NCI-H1417 (cell line): ENCODE measurements at places on chromosomes 4 and X.

DNA sequence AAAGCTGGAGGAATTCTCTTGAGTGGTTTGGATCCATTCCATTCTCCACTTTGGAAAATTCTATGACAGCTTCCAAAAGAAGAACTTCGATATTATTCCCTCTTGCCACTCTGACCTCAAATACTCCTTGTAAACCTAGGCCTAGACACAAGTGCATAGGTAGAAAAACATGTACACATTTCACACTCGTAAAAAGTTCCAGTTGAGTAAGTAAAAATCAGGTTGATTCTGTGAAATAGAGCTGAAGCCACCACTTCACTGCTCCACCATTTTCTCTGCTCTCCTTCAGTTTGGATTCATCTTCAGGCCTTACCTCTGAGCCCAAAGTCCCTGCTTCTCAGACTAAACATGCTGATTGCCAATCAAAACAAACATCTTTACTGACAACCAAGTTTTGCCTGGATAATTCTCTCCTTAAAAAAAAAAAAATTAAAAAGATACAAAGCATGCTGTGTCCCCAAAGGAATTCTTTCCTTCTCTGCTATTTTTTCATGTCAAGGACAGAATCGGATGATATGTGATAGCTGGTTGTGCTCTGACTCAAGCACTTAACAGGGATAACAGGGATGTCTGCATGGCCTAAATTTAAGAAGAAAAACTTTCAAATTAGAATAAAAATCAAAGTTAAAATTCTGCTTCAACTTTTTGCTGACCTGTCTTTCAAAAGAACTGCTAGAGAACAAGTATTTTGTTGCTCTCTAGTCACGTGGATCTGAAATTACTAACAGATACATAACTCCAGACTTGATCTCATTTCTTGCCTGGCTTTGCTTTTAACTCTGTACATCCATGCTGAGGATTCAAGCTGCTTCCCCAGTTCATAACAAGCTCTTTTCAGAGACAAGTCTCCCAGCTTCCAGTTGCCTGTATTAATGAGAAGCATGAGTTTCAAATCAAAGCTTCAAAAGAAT is 420.9 kb upstream of the INTU start:
- no peak for DNase-seq

DNA sequence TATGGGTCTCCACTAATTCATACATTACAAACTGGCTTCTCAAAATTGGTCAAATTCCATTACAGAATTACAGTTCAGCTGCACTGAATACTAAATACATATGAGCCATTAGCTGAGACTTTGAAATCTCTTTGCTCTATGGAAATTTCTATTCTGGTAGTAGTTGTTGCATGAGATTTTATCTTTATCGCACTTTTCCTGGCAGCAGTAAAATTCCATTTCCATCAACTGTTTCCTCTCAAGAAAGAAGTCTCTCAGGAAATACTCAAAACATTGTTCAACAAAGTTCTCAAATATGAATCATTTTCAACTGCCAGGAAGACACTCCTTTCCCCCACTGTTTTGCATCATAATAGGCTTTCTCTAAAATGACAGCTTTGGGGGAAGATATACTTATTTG is 51.3 kb downstream of the ATP11C start:
- DNase-seq = no peak

GRCh38 chr4:83771113-83771705 is 235.3 kb downstream of the GPAT3 start:
- DNase-seq = peak; percentile 27

- DNase-seq = no peak
Measured at GRCh38 chr4:39998659-39999345, 21.1 kb upstream of the PDS5A start.

GRCh38 chr4:149055624-149056023 is 613.4 kb upstream of the NR3C2 start:
- no peak for DNase-seq

GRCh38 chr4:168092176-168092712 is at the start of gene ANXA10:
TSS of gene ANXA10 (plus strand) at chr4:168092537. CDS start at chr4:168092701, 164 bp downstream.
- no peak for DNase-seq

DNA sequence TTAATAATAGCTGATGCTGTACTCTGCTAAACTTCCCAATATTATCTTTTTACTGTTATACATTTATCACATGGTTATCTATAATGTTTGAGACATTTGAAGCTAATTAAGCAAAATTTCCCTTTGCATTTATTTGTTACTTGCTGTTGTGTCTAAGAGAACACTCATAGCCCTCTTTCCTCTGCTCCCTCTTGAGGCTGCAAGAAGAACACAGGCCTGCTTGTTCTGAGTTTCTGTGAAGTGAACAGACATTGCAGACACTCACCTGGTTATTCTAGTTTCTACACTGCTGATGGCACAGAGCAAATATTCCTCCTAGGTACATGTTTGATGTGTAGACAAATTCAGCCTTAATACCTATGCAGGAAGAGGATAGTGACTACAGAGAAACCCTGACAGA is 367.8 kb downstream of the GASK1B start:
- DNase-seq = peak; percentile 6

- no peak for DNase-seq
Measured at GRCh38 chr4:148443512-148444295, 1.5 kb upstream of the NR3C2 start.

- DNase-seq = no peak
Measured at GRCh38 chrX:132775263-132775823, 183.1 kb downstream of the HS6ST2 start.

GRCh38 chr4:85591406-85592098 is 116.6 kb downstream of the ARHGAP24 start:
- DNase-seq = no peak

- no peak for DNase-seq
Measured at GRCh38 chr4:185235843-185236503, 26.6 kb downstream of the SNX25 start.

GRCh38 chr4:93346840-93347239 is 481.7 kb upstream of the ATOH1 start:
- no peak for DNase-seq

- DNase-seq = no peak
Measured at GRCh38 chr4:80173401-80173800, 23.9 kb upstream of the PRDM8 start.
